T-helper 2 cell treated with Interferon-gamma antibody and Interleukin-4, amounts not matched to agents 5 μg/mL and 100 μg/mL, for 36 hours (primary cell): ENCODE measurements at places on chromosomes 16 and 17.

DNA sequence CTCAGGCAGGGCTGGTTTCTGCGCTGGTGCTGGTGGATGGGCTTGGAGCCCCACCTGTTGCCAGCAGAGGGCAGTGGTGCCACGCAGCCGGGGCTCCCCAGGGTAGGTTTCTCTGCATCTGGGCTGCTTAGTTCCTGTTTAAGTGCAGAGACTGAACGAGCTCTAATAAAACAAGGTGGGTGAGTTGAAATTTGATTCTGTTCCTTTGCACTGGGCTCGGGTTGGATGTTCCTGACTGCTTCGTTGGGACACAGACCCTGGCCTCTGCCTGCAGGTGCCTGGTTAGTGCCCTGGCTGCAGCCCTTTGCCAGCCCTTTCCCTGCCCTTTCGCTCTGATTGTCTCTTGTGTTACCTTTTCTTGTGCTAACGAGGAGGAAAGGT lies 30.0 kb downstream of the TBCD start:
- H3K4me1 ChIP-seq, result peaks cover 10% of the 10 kb centered on the region
- H3K36me3 ChIP-seq, result peaks cover 12% of the 10 kb centered on the region
- peak; percentile 72 for DNase-seq
- peak overlapping the region; percentile 62 for H3K27ac ChIP-seq
- no peak overlapping the region for H3K4me3 ChIP-seq

DNA sequence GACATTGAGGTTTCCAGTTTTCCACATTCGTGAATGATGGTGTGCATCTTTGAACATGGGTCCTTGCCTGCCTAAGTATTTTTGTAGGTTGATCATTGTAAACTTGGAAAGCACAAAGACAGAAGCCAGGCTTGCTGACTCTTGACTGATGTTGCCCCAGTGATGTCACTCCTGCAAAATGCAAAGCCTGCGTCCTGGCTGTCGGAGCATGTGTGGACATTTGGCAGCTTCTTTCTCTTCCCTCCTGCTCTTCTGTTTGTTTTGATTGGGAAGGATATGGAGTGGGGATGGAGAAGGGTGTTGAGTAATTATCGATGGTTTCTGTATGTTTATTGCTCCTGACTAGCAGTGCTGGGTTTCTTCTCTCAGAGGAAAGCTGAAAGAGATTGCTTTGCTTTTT lies 3.2 kb downstream of the NDE1 start:
- peaks cover 21% of the 10 kb centered on the region for H3K36me3 ChIP-seq
- DNase-seq, result no peak
- H3K27me3 ChIP-seq, result no peaks in the 10 kb centered on the region
- H3K27ac ChIP-seq, result no peak overlapping the region
- H3K4me3 ChIP-seq, result peak overlapping the region; percentile 93
- peaks cover 33% of the 10 kb centered on the region for H3K4me1 ChIP-seq

DNA sequence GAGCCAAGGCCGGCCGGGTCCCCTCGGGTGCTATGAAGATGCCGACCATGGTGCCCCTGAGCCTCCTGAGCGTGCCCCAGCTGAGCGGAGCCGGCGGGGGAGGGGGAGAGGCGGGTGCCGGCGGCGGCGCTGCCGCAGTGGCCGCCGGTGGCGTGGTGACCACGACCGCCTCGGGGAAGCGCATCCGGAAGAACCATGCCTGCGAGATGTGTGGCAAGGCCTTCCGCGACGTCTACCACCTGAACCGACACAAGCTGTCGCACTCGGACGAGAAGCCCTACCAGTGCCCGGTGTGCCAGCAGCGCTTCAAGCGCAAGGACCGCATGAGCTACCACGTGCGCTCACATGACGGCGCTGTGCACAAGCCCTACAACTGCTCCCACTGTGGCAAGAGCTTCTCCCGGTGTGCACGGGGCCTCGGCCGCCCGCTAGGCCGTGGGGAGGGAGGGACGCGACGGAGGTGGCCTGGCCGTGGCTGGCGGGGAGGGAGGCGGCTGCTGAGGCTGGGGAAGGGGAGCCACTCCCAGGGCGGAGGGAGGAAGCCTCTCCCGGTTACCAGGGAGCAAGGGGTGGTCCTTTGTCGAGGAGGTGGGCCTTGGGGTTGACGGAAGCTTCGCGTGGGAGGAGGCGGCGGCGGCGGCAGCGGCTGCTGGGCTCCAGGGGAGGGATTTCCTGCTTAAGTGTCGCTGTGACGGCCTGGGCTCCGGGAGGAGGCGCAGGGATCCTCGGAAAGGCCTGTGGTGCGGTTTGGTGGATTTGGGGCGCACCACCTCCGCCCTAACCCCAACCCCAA lies 1.3 kb downstream of the MAZ start:
- peak overlapping the region; percentile 92 for H3K4me3 ChIP-seq
- peaks cover 39% of the 10 kb centered on the region for H3K4me1 ChIP-seq
- peaks cover under 1% of the 10 kb centered on the region for H3K27me3 ChIP-seq
- H3K36me3 ChIP-seq, result peaks cover 55% of the 10 kb centered on the region
- peak overlapping the region; percentile 94 for H3K27ac ChIP-seq

DNA sequence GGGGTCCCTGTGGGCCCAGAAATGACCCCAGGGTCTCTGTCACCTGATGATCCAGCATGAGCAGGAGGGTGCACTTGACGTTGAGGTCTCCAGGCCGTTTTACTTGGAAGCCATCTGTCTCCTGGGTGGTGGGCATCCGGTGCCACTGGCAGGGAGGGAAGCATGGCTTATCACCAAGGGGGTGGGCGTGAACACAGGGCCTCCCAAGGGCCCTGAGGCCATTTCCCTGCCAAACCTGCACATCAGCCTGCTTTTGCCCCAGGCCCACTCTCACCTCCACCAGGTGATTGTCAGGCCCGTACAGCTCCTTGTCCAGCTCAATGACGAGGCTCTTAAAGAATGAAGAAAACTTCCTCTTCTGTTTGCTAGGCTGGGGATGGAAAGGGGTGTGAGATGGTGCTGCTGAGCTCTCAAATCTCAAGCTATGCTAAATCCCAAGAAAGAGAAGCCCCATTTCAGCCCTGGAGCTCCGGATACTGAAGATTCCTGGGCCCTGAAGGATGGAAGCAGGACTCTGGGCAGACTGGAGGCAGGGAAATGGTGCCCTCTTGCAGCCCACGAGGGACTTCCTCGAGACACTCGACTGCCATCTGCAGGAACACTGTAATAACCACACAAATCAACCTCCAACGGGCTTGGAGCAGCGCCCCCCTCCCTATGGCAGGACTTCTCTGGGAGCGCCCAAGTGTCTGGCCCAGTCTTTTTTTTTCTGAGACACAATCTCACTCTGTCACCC lies 7.1 kb upstream of the FTSJ3 start:
- peak; percentile 64 for DNase-seq
- peak overlapping the region; percentile 67 for H3K27ac ChIP-seq
- H3K36me3 ChIP-seq, result peaks cover 63% of the 10 kb centered on the region
- peaks cover 32% of the 10 kb centered on the region for H3K4me1 ChIP-seq
- H3K27me3 ChIP-seq, result no peaks in the 10 kb centered on the region
- no peak overlapping the region for H3K4me3 ChIP-seq

- H3K36me3 ChIP-seq, result no peaks in the 10 kb centered on the region
- H3K4me1 ChIP-seq, result peaks cover 4% of the 10 kb centered on the region
- H3K27me3 ChIP-seq, result no peaks in the 10 kb centered on the region
- H3K27ac ChIP-seq, result no peak overlapping the region
These were observed 120.9 kb upstream of the CDC42EP4 start for GRCh38 chr17:73432624-73433190.

DNA sequence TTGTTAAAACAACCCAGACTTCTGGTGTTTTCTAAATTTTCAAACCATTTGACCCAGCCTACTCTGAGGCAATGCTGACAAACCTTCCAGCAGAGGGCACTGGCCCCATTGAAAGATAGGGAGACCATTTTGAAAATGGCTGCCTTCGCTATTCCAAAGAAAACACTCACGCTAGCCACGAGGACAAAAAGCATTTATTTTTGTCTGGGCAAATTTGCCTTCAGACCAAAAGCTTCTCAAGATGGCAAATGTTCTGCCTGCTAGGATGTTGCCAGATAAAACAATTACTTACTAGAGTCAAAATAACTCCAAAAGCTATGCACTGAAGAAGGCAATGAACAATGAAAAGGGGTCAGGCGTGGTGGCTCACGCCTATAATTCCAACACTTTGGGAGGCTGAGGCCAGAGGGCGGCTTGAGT lies 296.7 kb upstream of the IRX5 start:
- H3K4me1 ChIP-seq, result no peaks in the 10 kb centered on the region
- no peak overlapping the region for H3K27ac ChIP-seq
- DNase-seq, result no peak
- H3K4me3 ChIP-seq, result no peak overlapping the region

DNA sequence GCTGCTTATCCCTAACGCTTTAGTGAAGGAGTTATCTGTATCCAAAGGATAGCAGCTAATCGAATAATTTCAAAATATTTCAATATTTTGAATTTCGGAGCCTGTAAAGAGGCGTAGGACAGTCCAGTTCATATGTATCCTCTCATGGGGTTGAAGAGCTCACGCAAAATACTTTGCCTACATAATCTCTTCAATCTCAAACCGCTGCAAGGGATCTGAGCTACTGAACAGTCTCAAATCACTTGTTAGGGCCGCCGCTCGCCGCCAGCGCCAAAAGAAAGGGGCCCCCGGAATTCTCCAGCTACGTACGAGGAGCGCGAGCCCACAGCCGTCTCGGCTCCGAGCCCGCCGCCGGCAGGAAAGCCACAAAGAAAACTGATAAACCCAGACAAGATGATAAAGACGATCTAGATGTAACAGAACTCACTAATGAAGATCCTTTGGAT lies 601 bp upstream of the RFWD3 start:
- peaks cover 47% of the 10 kb centered on the region for H3K36me3 ChIP-seq
- H3K4me3 ChIP-seq, result peak overlapping the region; percentile 90
- no peaks in the 10 kb centered on the region for H3K27me3 ChIP-seq
- peaks cover 29% of the 10 kb centered on the region for H3K4me1 ChIP-seq
- DNase-seq, result peak; percentile 32

- H3K36me3 ChIP-seq, result no peaks in the 10 kb centered on the region
- H3K27me3 ChIP-seq, result peaks cover 84% of the 10 kb centered on the region
- H3K4me1 ChIP-seq, result peaks cover 14% of the 10 kb centered on the region
- no peak for DNase-seq
- H3K4me3 ChIP-seq, result peak overlapping the region; percentile 57
- no peak overlapping the region for H3K27ac ChIP-seq
These were observed 822 bp downstream of the IGF2BP1 start for GRCh38 chr17:48997827-48998586.

DNA sequence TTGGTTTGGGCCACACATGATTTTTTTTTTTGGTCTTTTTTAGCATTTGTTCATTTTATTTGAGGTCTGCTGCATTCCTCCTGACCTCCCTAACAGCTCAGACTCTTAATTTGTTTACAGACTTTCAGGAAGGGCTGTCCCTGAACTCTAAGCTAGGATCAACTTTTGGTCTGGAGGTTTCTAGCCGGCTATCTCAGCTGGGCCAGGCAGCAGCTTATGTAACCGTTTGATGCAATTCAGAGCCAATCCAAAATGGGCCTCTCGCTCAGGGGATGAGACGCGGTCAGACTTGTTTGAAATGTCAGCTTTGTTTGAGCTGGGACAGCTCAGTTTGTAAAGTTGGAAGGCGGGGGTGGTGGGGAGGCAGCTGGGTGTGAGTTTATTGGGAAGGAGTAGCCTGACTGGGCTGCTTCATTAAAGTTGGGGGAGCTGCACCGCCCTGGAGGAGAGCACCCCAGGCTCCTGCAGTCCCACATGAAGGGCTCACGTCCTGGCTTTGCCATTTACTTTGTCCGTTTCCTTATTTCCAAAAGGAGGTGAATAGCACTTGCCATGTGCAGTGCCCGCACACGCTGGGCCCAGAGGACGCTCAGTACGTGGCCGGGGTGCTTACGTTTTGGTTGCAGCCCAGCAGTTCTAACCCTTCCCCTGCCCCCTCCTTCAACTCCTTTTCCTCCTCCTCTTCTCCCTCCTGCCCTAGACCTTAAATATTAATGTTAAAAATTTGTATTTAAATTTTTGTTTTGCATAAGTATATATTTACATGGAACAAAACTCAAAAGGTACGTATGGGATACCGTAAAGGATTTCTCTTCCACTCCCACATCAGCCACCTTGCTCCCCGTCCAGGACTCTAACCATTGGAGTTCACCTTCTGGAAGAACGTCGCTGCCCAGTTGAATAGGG lies 121.2 kb downstream of the SNX29 start:
- no peaks in the 10 kb centered on the region for H3K36me3 ChIP-seq
- DNase-seq, result no peak

DNA sequence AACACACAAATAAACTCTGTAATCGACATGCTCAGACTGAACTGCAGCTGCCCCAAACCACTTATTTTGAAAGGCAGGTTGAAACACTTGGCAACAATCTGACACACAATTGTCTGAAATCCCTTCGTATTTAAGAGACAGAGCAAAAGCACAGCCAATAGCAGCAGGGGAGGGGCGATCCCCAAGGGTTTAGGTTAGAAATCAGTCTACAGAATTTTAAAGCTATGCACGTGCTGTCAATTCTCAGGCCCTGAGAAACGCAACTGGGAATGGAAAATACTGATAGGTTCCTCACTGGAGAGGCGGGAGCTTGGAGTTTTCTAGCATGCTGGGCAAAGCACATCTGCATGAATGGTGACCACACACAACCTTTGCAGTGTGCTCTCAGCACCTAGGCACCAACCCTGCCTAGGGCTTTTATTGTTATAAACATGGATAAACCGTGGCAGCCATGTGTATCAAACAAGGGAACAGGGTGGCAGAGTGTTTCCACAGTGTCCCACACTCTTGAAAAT lies 168.0 kb downstream of the AATF start:
- no peaks in the 10 kb centered on the region for H3K27me3 ChIP-seq
- no peaks in the 10 kb centered on the region for H3K4me1 ChIP-seq
- no peak for DNase-seq
- H3K4me3 ChIP-seq, result no peak overlapping the region

DNA sequence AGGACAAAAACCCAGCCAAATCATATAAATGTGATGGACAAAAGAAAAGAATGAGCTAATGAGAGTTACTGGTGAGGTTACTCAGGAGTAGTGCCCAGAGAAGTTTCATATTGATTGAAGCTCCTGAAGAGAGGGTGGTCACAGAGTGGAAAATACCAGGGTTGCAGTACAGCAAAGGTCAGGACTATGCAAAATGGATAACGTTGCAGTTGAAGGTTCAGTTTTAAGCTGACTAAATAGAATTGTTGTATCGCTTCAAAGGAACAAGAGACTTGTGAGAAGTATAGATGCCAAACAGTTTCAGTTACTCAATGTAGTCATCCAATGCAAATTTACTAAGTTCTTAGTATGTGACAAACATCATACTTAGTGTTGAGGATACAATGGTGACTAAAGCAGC lies 47.1 kb downstream of the ABCA8 start:
- no peak overlapping the region for H3K27ac ChIP-seq
- H3K4me3 ChIP-seq, result no peak overlapping the region
- DNase-seq, result no peak
- H3K4me1 ChIP-seq, result no peaks in the 10 kb centered on the region

GRCh38 chr16:15946257-15947044 lies 3.0 kb upstream of the ABCC1 start:
- peaks cover 20% of the 10 kb centered on the region for H3K4me1 ChIP-seq
- no peak for DNase-seq
- H3K27me3 ChIP-seq, result peaks cover 5% of the 10 kb centered on the region
- peaks cover 8% of the 10 kb centered on the region for H3K36me3 ChIP-seq
- H3K4me3 ChIP-seq, result no peak overlapping the region

- no peaks in the 10 kb centered on the region for H3K27me3 ChIP-seq
- DNase-seq, result no peak
- no peak overlapping the region for H3K4me3 ChIP-seq
These were observed 364.9 kb upstream of the PMFBP1 start for GRCh38 chr16:72536723-72537435.
